ENCODE measurements at places on chromosomes 16 and 17.

GRCh38 chr17:3647769-3648555 is 11.4 kb downstream of the CTNS start:
- DNase-seq: peak; percentile 87

DNA sequence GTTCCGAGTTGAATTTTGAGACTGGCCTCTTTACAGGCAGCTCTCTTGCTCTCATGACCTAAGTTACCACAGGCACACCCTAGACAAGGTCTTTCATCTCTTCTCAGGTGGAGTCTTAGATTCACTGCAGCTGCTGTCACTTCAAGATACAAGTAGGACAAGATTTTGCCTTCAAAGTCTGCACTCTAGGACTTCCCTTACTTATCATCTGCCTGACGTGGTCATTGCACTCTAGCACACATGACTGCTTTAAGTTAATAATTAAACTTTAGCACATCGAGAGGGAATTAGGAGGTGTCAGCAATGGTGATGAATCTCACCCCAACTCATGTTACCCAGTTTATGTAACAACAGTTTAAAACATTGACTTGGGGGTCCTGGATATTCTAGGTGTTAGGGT is 25.6 kb downstream of the RNF135 start:
- DNase-seq: no peak

- no peak for DNase-seq
These were observed 220.1 kb downstream of the SLC39A11 start for GRCh38 chr17:72872396-72872795.

DNA sequence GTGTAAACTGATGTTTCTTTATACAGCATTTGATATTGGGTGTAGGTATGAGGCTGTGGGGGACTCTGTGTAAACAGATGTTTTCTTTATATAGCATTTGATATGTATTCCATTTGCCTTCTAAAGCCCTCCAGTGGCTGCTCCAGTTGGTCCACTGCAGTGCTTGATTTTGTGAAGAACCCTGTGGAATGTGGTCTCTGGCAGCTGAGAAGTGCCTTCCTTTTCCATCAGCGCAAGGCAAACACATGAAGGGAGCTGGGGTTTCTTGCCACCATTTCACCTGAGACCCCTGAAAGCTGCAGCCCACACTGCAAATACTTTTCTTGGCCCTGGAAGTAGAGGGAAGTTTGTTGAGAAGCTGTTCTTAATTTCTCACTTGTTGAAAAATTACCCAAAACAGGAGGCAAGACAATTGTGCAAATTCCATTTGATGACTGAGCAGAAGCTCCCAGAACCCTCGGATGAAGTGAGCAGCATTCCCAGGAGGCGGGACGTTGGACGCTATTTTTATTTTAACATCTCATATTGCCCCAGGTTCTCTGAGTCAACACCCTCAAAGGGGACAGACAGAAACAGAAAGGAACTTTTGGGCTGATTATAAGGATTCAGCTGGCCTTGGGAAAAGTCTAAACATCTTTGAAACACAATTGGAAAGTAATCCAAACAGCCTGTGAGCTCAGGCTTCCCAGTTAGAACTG is 158.5 kb upstream of the RPH3AL start:
- DNase-seq: no peak

- DNase-seq: no peak
These were observed 2.2 kb downstream of the MYO19 start for GRCh38 chr17:36532435-36532975.

- no peak for DNase-seq
These were observed 26.2 kb upstream of the ZNF652 start for GRCh38 chr17:49388290-49388640.

- DNase-seq: no peak
These were observed 98.9 kb downstream of the N4BP1 start for GRCh38 chr16:48511071-48511540.

GRCh38 chr17:79027925-79028491 is 4.0 kb downstream of the C1QTNF1 start:
- no peak for DNase-seq

GRCh38 chr17:63001689-63002394 is 35.8 kb downstream of the TANC2 start:
- DNase-seq: no peak

- DNase-seq: no peak
These were observed 5.8 kb upstream of the GNA13 start for GRCh38 chr17:65062171-65062915.

- no peak for DNase-seq
These were observed 10.7 kb upstream of the USP10 start for GRCh38 chr16:84689111-84689510.

DNA sequence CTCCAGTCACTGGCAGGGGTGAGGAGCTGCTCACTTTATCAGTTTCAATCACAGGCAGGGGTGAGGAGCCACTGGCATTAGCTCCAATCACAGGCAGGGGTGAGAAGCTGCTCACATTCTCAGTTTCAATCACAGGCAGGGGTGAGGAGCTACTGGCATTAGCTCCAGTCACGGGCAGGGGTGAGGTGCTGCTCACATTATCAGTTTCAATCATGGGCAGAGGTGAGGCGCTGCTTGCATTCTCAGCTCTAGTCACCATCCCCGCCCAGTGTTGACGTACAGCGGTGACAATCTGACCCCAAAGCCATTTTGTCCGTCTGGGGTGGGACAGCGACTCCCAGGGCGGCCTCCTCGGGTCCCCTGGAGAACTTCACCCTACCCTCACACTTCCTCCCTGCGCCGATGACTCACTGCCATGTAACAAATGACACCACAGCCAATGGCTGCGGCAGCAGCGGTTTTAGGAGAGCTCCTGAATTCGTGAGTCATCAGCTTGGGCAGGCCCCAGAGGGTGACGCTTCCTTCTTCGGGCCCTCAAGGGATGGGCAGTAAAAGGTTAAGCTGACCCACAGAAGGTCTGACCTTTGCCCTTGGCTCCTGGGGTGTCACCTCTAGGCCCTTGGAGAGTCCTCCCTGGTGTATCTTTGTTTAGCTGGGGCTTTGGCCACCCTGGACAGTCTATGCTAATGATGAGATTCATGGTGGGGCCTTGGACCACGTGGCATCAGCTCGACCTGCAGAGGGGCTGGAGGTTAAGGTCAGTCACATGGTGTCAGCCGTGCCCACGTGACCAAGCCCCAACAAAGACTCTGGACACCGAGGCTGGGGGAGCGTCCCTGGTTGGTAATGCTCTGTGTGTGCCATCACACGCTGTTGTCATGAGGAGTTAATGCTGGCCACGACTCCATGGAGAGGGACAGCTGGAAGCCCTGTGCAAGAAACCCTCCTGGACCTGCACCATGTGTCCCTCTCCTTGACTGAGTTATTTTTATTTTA is 171.7 kb downstream of the C16orf95 start:
- no peak for DNase-seq
